ENCODE measurements at places on chromosomes 2 and 18.

DNA sequence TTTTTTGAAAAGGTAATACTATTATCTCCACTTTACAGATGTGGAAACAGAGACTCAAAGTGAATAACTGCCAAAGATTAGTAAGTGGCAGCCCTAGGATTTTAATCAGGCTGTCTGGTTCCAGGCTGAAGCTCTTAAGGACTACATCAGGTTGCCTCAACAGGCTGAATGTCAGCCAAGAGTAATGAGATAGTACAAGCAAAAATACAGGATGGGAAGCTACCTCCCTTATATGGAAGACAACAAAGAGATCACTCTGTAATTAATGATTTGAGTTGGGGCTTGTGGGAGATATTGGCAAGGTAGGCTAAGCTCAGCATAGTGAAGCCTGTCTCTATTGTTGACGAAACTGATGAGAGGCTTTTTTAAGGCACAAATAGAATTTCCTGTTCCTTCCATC, 323.1 kb downstream of the KCNJ3 start:
- DNase-seq: no peak

- no peak for DNase-seq
Observed at GRCh38 chr2:204370172-204370718, 175.0 kb upstream of the PARD3B start.

GRCh38 chr18:13336841-13337240, 118.3 kb downstream of the LDLRAD4 start:
- DNase-seq: no peak

DNA sequence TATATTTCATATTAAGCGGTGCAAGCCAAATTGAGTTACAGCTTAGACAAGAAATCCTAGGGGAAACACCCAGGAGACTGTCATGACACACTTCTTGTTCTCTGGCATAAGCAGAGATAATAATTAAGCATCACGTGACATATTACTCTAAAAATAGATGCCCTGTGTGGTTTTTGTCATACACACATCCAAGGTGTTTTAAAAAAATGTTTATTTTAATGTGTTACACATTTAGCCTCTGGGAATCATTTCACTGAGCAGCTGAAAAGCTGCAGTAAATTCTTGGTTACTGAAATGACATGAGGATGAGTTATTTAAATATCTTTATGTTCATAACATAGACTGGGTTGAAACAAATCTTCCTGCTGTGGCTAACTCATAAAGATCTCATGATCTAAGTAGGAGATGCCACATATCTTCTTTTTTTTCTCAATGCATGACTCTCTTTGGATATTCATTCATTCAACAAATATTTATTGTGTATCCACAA, 38.0 kb upstream of the ERMN start:
- DNase-seq: no peak

DNA sequence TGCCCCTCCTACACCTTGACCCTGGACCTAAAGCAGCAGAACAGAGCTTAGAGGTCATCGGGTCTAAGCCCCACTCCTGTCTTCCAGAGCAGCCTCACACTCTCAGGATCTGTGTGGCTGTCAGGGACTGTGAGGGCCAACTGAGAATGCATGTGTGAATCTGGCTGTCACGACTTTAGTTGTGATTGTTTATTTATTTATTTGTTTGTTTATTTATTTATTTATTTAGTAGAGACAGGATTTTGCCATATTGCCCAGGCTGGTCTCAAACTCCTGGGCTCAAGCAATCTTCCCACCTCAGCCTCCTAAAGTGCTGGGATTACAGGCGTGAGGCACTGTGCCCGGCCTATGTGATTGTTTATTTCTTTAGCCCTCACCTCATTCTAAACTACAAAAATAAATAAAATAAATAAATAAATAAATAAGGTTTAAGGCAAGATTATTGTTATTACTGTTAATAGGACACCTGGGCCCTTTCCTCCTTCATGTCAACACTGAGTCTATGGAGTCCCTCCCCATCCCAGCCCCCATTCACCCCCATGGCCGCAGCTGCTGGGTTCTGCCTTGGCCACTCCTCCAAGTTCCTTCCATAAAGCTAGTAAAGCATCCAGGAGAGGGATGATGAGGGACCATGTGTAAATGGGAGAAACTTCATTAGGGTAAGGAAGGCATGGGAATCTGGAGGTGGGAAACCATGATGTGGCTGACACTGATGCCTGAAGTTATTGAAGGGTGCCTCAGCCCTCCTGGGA, 39.9 kb upstream of the EDAR start:
- no peak for DNase-seq

GRCh38 chr2:44166096-44166495, 2.6 kb upstream of the PPM1B start:
- DNase-seq: no peak

DNA sequence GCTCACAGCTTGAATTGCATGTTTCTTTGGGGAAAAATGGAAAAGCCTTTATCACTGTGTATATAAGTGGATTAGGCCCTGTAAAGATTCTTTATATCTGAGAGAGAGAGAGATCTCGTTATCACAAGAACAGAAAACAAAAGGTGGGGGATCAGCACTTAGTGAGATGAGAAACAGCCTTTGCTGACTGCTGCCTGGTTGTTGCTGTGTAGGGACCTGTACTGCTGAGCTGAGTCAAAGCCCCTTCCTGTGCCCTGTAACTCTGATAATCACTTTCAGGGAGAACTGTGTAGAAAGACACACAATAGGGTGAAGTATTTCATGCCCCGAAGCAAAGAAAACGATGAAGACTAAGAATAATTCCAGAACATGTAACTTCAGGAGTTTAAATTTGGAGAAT, 30.6 kb upstream of the FAM237A start:
- DNase-seq: no peak

- no peak for DNase-seq
Observed at GRCh38 chr18:36128907-36129299, 237 bp downstream of the SLC39A6 start.

- no peak for DNase-seq
Observed at GRCh38 chr2:160615706-160616105, 122.1 kb upstream of the RBMS1 start.

DNA sequence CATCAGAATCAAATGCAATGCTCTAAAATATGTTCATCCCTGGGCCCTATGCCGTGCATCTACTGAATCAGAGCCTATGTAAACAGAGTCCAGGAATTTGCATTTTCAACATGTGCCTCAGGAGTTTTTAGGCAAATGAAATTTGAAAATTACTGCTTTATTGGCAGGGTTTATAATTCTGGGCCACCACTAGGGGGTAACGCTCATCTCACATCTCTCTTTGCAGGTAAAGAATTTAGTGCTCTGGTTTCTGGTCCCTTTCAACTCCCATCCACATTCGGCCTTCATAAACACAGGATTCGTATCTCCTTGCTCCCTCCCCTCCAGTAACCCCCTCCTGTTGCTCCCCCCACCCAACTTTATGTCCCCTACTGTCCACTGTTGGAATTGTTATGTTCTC, 49.3 kb downstream of the LYPD6B start:
- no peak for DNase-seq
